Activated CD4-positive, alpha-beta T cell treated with anti-CD3 and anti-CD28 coated beads for 24 hours (primary cell): ENCODE measurements at places on chromosomes 6 and 20.

GRCh38 chr6:137610702-137611101, 116.5 kb upstream of the OLIG3 start:
- DNase-seq: no peak

DNA sequence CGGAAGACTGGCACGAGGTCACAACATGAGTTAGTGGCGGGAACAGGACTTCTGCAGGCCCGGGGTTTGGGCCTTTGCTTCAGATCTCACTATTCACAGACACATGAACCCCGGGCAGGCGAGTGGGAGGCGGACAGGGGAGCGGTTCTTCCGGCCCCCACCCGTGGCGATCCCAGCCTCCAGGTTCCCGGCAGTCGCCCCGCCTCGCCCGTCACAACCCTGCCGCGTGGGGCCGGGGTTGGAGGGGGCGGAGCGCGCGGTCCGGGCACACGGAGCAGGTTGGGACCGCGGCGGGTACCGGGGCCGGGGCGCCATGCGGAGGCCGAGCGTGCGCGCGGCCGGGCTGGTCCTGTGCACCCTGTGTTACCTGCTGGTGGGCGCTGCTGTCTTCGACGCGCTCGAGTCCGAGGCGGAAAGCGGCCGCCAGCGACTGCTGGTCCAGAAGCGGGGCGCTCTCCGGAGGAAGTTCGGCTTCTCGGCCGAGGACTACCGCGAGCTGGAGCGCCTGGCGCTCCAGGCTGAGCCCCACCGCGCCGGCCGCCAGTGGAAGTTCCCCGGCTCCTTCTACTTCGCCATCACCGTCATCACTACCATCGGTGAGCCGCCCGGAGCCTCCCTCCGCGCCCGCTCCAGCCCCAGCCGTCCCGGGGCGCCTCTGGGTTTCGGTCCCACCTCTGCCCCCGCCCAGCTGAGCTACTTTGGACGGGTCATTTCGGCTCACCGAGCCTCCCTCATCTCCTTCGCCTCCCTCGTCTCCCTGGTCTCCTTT, at the start of gene KCNK15:
TSS of gene KCNK15 (plus strand) at position 268 of the 769 bp plus-strand sequence. CDS start at position 314, 46 bp downstream.
- DNase-seq: peak; percentile 32

DNA sequence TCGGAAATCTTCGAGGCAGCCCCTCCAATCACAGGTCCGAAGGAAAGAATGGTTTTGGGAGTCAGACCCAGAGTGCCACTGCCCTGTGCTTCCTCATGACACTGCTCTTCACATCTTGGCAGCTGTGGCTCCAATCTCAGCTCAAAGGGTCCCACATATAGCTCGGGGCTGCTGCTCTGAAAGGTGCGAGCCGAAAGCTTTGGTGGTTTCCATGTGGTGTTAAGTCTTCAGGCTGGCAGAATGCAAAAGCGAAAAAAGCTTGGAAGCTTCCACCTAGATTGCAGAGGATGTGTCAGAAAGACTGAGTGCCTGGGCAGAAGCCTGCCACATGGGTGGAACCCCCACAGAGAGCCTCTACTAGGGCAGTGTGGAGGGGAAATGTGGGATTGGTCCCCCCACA, 314.3 kb upstream of the CHD6 start:
- no peak for DNase-seq

DNA sequence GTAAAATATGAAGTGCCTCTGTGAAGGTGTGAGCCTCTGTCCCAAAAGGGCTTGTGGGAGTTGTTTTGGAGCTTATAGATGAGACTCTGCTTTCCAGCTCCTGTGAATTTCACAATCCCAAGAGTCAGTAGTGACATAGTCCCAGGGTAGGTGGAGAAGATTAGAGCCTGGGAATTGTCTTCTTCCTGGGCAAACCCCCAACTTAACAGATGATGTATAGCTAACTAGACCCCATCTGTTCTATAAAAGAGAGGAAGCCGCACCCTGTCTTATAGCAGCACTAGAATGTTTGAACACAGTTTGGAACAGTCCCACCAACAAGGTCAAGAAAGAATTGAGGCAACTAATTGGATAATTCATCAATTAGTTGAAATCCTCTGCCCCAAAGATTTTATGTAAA, 294.7 kb downstream of the ZNF217 start:
- DNase-seq: no peak

DNA sequence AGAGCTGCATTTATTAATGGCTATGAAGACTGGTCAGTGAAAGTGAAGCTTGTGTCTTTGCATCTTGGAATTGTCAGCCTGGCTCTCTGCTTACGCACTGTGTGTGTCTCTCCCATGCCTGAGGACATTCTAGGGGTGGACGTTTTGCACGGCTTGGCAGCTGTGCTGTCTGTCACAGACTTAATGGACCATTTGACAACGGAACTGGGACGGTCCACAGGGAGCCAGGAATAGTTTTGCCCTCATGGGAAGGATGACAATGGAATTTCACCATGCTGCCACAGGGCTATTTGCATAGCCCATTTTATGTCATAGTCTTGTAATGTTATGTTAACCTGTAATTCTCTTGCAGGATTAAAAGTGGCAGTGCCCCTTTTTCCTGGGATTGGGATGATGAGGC, 44.7 kb downstream of the OR2B6 start:
- no peak for DNase-seq

- DNase-seq: no peak
These were observed 15.6 kb downstream of the MAFB start for GRCh38 chr20:40673442-40673841.

DNA sequence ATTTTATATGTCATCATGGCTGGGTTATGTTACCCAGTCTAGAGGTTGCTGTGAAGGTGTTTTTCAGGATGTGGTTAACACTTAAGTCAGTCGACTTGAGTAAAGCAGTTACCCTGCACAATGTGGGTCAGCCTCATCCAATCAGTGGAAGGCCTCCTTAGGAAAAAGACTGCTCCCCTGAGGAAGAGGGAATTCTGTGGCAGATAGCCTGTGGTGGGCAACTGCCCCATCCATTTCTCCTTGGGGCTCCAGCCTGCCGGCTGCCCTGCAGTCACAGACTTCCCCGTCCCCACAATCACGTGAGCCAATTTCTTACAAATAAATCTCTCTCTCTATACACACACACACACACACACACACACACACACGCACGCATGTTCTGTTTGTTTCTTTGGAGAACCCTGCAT, 34.5 kb upstream of the MPC1 start:
- no peak for DNase-seq

DNA sequence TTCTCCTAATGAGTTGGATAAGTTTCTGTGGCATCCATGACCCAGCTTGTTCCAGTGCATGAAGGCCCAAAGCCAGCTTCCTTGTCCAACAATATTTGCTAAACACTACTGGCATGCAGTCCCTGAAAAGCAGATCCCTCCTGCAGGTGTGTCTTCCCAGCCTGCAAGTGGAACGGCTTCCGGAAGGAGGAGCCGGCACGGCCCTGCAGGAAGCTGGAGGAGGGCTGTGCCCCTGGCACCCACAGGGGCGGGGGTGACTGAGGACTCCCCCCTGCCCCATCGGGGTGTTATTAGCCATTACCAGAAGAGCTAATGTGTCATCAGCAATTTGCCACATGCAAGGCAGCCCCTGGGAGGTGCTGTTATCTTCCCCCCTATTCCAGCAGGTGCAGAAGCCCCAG, 27.4 kb downstream of the NPEPL1 start:
- no peak for DNase-seq

DNA sequence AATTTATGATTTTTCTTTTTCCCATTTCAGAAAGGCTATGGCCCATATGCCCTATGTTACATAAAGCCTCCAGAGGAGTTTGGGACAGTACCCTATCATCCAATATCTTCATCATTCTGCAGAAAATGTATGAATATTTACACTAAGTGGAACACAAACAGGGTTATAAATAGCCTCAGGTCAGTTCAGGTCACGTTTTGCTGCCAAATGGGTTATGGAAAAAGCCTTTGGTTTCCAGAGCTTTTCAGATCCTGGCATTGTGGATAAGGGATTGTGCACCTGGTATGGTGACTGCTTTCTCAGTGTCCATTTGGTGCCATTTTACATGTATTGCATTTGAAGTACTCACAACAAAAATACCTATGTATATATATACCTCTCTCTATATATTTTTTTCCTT, 29.4 kb downstream of the UTRN start:
- no peak for DNase-seq

GRCh38 chr6:32132110-32132509, 2.0 kb upstream of the FKBPL start:
- DNase-seq: no peak

DNA sequence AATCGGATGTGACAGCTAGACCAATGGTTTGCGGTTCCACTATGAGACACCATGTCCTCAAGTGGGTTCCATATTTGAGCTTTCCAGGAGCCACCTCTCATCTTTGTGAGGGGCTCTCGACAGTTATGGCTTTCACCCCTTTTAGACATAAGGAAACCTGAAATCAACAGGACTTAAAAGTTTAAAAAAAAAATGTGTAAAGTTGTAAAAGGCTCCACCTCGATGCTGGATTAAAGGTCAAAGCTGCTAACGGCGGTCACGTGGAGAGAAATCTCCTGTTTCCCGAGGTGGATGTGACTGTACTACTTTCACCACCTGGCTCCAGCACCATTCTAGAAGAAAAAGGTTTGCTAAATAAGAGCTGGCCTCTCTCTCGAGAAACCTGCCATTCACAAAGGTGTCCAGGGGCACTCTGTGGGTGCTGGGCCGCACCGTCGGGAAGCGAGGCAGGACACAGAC, 542 bp downstream of the ATP5F1E start:
- DNase-seq: no peak

- no peak for DNase-seq
These were observed at the start of gene SLC2A10 for GRCh38 chr20:46709459-46710152. Gene SLC2A10, plus strand, starts transcription at chr20:46709649. Its CDS starts 88 bp downstream, at chr20:46709737.

DNA sequence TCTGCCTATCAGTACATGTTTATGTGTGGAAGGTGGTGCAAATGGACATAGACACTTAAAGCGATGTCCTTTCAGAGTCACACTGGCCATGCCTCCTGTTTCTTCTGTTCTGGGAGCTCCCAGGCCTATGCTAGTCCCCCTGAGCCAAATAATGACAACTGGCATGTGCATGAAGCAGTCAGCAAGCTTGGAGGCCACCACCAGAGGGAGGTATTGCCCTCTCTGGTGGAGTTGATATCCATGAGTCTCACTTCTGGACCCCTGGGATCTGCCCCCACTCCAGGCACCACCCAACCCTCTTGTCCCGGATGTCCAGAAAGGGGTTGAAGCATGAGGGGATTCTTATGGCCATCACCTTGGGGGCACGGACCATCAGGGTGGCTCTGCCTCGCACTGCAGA, 172.2 kb downstream of the AIG1 start:
- DNase-seq: no peak

DNA sequence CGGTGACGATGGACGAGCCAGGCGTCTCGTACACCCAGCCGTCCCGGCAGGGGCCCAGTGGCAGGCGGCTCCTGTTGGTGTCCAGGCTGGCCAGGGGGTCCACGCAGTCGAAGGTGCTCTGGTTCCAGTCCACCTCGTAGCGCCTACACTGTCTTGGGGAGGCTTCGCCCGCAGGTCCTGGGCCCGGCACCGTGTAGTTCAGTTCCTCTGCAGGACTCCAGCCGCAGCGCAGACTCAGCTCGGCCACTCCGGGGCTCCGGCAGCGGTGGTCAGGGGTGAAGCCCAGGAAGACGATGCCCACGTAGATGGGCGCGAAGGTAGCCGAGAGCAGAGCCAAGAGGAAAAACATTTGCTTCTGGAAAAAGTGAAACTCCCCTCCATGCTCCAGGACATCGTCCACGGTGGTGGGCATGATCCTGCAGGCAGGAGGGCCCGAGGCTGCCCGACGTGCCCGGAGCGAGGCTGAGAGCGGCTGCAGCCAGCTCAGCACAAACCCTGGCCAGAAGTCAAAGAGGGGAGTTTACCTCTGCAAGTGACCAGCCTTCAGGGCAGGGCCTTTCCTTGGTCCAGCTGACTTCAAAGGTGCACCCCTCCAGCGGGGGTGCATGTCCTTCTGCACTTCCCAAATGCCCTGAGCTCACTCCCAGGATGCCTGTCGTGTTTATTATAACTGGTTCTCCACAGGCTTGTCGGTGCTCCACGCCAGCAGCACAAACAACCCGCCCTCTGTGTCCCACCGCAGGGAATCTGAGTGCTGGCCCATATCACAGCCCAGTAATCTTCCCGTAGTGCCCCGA, at the start of gene SLC22A2:
TSS of gene SLC22A2 (minus strand) at position 476 of the 797 bp plus-strand sequence. CDS start at position 412, 64 bp downstream.
- no peak for DNase-seq

DNA sequence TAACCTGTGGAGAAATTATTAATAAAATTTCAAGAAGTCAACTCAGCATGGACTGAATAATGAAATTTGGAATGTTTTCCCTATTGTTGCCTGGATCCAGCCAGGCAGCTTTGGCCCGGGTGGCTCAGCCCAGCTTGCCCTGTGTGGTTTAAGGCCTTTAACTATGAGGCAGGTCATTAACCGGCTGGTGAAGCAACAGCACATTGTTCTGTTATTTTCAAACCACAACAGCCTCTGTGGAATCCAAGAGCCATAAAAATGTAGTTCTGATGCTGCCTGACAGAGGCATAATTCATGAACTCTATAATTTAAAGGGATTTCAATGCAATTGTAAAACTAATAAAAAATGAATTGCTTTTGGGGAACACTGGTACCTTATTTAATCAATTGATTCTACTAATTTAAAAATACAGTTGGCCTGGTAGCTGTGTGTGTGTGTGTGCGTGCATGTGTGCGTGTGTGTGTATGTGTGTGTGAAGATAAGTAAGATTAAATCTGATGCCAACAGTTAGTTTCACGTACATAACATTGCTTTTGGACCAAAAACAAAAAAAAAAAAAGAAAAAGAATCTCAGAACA, 117.7 kb downstream of the RPS12 start:
- DNase-seq: no peak

GRCh38 chr6:37495244-37495934, 4.3 kb downstream of the CCDC167 start:
- DNase-seq: no peak

DNA sequence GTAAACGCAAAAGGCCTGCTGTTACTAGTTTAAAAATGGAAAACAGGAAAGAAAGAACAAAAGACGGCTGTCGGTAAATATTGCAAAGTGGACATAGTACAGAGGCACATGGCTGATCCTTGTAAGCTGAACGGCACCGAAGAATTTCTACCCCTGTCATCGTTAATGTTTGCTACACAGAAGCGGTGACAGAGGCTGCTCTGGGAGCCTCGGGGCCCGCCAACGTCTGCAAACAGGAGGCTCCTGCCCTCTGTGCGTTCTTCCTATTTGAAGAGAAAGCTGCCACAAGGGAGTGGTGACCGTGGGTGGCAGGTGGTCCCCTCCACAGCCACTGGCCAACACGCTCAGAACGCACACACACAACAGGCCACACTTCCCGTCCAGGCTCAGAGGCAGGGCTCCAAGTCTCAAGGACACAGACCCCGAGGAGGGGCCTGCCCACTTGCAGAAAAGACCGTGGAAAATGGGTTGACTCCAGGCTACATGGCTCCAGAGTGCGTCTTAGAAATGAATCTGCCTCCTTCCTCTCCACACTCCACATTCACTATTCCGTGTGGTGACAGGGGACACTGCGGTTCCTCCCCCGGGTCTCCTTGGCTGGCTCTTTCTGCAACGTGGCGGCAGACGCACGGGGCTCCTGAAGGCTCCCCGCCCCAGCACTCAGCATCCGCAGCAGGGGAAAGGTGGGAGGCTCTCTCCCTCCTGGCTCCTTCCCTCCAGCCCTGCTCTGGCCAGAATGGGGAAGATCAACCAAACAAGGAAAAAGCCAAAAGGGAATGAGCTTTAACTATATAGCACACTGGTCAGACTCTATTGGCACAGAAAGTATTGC, 64.5 kb downstream of the GMPR start:
- no peak for DNase-seq

GRCh38 chr20:60986506-60987156, 265.4 kb upstream of the CDH4 start:
- no peak for DNase-seq

GRCh38 chr20:38872036-38872435, 54.2 kb upstream of the FAM83D start:
- no peak for DNase-seq
